GM19239 (cell line): ENCODE measurements at places on chromosomes 7 and 10.

GRCh38 chr10:11532306-11532705 lies 79.1 kb downstream of the USP6NL start:
- no peak for DNase-seq

GRCh38 chr7:83366629-83367028 lies 203.9 kb upstream of the PCLO start:
- no peak for DNase-seq

GRCh38 chr10:44167752-44168151 lies 217.1 kb downstream of the CXCL12 start:
- no peak for DNase-seq

DNA sequence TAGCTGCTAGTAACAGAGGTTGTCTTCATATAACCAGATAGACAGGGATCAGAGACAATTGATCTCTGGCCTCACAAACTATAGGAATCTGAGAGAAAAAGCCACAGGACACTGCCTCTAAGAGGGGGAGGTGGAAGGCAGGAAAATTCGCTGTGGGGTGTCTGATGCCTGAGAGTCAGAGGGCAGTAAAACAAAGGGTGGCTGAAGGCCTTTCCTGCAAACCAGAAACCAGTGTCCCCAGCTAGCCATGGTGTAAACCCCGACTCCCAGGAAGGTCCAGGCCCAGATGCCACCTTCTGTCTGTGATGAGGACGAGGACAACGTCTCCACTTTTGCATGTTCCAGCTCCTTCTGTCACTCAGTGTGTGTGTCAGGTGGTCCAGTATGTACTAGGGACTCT lies 215.1 kb downstream of the ADARB2 start:
- no peak for DNase-seq

GRCh38 chr7:116999311-116999710 lies 46.0 kb downstream of the ST7 start:
- DNase-seq: no peak

GRCh38 chr7:87530126-87530525 lies 54.6 kb upstream of the ABCB4 start:
- DNase-seq: no peak

DNA sequence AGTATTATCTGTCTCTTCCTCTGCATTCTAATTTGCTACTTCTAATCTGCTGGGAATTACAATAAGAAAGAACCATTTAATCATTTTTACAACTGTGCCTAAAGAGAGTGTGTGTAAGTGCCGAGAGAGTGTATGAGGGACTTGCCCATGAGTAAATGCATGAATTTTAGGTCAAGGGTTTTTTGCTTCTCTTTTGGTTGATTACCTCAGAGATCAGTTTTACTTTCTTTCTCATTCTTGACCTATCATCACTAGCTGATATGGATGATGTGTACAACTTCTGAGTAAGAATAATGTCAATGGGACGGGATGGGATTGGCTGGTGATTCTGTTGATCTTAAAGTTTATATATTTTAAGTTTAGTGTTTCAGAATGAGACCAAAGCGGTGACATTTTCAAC lies 47.8 kb downstream of the IKZF1 start:
- DNase-seq: peak; percentile 57

DNA sequence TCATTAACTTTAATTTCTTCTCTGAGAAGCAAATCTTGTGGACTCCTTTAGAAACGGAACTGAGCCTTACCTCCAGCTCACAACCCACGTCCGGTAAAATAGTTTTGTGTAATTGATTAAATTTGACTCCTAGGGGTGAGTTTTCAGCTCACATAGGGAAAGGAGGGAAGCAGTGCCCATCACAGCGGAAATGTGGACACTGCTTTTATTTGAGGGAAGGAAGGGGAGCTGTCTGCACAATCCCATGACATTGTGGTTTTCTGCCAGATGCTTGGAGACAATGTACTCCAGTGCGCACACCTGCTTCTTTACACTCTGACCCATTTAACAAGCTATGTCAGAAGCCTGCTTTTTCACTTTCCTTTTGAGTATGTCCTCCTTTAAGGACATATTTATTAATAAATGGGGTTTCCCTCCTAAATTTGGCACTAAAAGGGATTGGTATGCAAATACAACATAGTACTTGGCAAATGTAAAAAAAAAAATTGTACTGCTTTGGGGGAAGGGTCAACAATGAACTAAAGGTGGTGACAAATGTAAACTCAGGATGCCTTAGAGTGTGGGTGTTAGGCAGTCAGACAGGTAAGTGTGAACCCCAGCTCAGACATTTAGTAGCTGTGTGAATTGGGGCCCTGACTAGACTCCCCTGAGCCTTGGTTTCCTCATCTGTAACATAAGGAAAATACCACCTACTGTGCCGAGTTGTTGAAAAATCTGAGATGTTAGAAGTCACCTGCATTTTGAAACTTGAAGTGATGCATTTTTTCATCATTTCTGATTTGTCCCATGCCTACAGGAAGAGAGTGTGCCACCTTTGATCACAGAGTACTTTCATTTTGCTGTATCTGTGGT lies 90.2 kb upstream of the KLF6 start:
- DNase-seq: peak; percentile 36

GRCh38 chr7:104978460-104978859 lies 35.5 kb upstream of the KMT2E start:
- no peak for DNase-seq

DNA sequence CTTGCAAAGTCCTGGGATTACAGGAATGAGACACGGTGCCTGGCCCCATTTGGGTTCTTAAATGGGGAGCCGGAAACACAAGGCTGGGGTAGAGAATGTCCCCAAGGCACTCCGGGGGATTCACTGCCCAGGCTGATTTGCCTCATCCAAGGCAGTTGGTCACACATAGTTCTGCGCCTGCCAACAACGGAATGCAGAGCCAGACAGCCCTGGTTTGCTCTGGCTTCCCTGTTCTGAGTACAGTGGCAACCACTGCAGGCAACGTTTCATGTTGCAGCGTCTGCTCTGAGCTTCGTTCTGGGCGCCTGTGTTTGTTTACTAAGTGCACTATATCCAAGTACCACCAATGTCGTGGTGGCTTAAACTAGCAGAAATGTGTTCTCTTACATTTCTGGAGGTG lies 61.7 kb upstream of the C1QL3 start:
- no peak for DNase-seq

DNA sequence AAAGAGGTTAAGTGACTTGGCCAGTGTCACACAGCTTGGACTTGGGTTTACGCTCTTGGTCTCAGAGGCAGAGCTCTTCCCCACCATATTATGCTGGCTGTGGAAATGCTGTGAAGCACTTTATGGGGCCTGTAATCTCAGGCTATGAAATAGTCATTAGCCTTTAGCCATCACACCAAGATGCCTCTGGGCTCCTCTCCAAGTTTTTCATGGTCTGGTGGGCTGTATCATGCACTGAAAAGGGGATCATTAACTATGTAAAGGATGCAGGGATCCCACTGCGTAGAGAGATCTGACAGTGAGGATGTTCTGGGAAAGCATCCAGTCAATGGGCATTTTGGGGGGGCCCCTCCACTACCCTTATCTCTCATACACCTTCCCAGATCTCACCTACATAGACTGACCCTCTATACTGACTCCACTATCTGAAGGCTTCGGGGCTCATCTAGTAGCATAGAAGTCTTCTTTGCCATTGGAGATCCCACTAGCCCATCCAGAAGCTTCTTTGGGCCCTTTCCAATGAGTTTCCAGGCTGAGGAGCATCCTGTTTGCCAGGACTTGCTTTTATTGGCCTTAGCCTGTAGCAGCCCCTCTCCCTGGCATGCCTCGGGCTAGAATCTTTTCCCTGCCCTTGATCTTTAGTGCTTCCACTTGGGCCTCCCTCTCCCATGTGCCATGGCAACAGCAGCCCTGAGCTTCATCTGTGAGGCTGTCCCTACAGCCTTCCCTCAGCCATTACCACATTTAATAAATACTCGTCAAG lies 19.6 kb downstream of the FRMPD2 start:
- no peak for DNase-seq

DNA sequence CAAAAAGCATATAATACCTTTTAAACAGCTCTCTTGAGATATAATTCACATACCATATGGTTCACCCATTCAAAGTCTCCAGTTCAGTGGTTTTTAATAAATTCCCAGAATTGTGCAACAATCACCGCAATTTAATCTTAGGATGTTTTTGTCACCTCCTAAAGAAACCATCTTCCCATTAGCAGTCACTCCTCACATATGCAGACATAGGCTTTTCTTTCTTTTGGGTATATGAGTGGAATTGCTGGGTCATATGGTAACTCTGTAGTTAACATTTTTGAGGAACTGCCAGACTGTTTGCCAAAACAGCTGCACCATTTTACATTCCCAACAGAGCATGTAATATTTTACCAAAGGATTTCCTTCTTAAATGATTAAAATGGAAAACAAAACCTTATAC lies 57.0 kb downstream of the CC2D2B start:
- DNase-seq: no peak

- no peak for DNase-seq
These were observed 1.3 kb downstream of the GJD4 start for GRCh38 chr10:35606430-35606829.

DNA sequence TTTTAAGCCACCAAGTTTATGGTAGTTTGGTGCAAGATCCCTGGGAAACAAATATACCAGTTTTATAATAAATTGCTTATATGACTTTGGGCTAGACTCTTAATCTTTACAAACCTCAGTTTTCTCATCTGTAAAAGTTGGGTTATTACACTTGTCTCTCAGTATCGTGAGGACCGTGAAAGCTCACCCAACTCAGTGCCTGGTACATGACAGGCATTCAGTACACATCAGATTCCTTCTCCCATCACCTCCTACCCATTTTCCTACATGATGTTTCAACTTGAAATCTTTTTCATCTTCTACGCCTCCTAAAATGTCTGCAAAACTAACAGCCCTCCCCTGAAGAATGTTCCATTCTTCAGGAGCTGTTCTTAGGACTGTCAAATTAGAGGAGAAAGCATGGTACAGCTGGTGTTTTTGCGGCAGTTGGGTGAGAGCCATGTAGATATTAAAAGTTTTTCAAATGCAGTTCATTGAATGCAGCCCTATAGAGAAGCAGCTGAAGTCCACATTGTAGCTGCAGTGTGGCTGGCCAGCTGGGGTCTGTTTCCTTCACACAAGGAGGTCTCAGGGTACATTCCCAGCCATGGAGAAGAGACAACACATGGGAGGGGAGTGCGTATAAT lies 812.8 kb downstream of the LRMDA start:
- no peak for DNase-seq

DNA sequence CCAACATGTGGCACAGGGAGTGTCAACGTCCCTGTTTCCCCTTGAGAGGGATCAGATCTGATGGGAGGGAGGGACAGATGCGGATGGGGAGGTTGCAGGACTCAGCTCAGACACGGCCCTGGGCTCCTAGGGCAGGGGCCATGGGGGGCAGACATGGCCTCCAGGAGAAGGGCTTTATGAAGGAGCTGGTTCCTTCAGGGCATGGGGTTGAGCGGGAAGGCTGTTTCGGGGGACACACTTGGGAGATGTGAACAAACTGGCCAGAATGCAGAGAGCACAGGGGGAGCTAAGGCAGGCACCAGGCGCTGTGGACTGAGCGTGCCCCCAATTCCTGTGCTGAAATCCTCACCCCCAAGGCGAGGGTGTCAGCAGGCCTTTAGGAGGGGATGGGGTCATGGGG lies 581.9 kb upstream of the FOXK1 start:
- DNase-seq: no peak

- DNase-seq: no peak
These were observed 259.7 kb upstream of the PITRM1 start for GRCh38 chr10:3432081-3432825.

GRCh38 chr10:51629934-51630639 lies 69.3 kb downstream of the CSTF2T start:
- no peak for DNase-seq

GRCh38 chr7:50214771-50215170 lies 89.7 kb upstream of the IKZF1 start:
- DNase-seq: no peak

- DNase-seq: no peak
These were observed 128.6 kb downstream of the WDR37 start for GRCh38 chr10:1184541-1185430.

DNA sequence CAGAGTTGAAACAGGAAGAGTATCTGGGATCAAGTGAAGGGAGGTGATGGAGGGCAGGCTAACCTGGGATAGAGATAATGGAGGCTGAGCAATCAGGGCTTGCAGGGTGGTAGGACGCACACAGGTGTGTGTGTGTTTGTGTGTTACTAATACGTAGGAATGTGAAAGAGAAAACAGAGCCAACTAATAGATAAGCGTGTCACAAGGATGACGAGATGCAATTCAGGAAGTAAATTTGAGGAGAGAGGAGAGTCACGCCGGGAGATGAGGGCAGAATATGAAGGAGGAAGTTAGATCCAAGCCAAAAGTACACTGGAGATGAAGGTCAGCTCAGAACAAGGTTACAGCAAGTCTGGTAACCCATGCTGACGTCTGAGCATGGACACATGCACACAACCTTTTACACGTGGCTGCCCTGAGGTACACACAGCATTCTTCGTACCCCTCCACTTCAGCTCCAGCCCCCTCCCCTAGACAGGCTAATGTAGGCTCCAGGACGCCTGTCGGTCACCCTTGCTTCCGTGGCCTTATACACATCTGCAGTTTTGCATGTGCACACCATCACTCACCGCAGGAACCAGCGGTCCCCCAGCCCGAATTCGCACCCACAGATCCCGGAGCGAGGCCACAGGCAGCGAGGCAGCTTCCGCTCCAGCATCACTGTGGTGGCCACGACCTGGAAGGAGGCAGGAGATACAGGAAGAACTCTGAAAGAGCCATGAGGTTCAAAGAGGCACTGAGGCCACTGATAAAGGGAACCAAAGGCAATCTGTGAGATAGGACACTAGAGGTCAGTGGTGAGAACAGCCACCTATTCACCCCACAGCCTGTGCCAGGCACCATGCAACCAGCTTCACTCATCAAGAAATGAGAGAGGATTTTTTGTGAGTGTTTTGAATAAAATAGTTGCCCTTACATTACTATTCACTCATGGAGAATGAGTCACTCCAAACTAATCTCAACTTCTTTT lies 23.7 kb upstream of the TRPV6 start:
- DNase-seq: no peak

GRCh38 chr7:21702303-21702702 lies 159.5 kb downstream of the DNAH11 start:
- no peak for DNase-seq

- DNase-seq: no peak
These were observed 83.9 kb downstream of the SEC23IP start for GRCh38 chr10:119976421-119976820.

DNA sequence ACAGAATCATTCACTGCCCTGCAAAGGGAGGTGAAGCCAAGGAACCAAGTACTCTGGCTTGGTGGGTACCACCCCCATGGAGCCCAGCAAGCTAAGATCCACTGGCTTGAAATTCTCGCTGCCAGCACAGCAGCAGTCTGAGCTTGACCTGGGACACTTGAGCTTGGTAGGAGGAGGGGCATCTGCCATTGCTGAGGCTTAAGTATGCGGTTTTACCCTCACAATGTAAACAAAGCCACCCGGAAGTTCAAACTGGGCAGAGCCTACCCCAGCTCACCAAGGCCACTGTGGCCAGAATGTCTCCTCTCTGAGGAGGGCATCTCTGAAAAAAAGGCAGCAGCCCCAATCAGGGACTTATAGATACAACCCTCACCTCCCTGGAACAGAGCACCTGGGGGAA lies 1050.0 kb upstream of the GHITM start:
- DNase-seq: no peak

GRCh38 chr7:100171840-100172239 lies 3.4 kb upstream of the GAL3ST4 start:
- no peak for DNase-seq

GRCh38 chr10:106980495-106981451 lies 183.7 kb downstream of the SORCS1 start:
- no peak for DNase-seq
